GM12878 (cell line): ENCODE measurements at places on chromosomes 5 and 9. TPM values are rescaled to one million over a fixed set of nuclear protein-coding genes. Genes with fewer than 3 reads are reported as not detected.

DNA sequence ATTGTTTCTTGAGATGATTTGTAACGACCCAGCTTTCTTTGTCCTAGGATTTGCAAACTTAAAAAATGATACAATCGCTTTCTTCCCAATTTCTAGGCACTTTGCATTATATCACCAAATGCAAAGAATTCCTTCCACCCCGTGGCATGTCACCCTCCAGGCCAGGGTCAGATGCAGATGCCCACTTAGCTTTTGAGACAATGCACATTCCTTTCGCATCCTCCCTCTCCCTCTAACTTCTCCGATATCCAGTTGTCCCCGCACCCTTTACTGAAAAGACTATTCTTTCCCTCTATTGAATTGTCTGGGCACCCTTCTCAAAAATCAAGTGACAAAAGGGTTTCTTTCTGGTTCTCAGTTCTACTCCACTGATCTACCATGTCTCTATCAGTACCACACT lies 17.3 kb downstream of the RNF130 start:
- no peaks in the 10 kb centered on the region for H3K4me1 ChIP-seq
- DNase-seq, result no peak
- H3K4me3 ChIP-seq, result no peak overlapping the region

- no peak for DNase-seq
- no peak overlapping the region for H3K27ac ChIP-seq
- no peaks in the 10 kb centered on the region for H3K36me3 ChIP-seq
- no peak overlapping the region; the same call in 1 of the 2 replicates for H3K4me3 ChIP-seq
Measured at GRCh38 chr5:88142886-88143692, 125.6 kb downstream of the TMEM161B start.

- H3K36me3 ChIP-seq, result peaks cover 42% of the 10 kb centered on the region
- no peak for DNase-seq
- H3K27ac ChIP-seq, result no peak overlapping the region
- H3K4me1 ChIP-seq, result peaks cover 13% of the 10 kb centered on the region
Measured at GRCh38 chr5:178147406-178147805, 6.3 kb downstream of the NHP2 start.

GRCh38 chr9:684941-685340 lies 156.6 kb upstream of the DMRT1 start:
- no peak overlapping the region for H3K27ac ChIP-seq
- no peak for DNase-seq
- H3K4me3 ChIP-seq, result no peak overlapping the region
- H3K27me3 ChIP-seq, result 0 out of 2 replicates have a peak, but pooled peaks cover 4% of the 10 kb centered on the region

DNA sequence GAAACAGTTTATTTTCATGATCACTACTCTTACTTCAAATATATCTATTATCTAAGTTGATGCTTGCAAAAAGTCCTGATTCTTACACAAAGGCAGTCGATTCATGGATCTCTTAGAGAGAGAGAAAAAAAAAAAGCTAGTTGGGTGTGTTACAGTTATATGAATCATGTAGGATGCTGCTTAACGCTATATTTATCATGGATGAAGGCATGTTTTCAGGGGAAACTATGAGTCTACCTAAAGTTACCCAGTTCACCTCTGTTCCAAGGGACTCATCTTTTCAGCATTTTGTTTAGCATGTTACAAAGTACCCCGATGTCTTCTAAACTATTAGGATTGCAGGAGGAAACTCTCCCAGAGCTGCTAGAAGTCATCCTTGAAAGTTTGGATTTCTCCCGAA lies 13.5 kb downstream of the TMC1 start:
- DNase-seq, result no peak
- no peaks in the 10 kb centered on the region for H3K4me1 ChIP-seq
- H3K36me3 ChIP-seq, result no peaks in the 10 kb centered on the region
- H3K27me3 ChIP-seq, result no peaks in the 10 kb centered on the region

The CYSRT1 gene
- polyA plus RNA-seq, result 2.7 and 3.0 TPM in 2 replicates

The PCDHGB7 gene
- 0.35 and 0.37 TPM in 2 replicates for polyA plus RNA-seq

The ITGA2 gene
- not detected in 2 replicates for polyA plus RNA-seq

The SLC6A19 gene
- polyA plus RNA-seq, result not detected in 2 replicates

- H3K4me1 ChIP-seq, result no peaks in the 10 kb centered on the region
- H3K4me3 ChIP-seq, result no peak overlapping the region
- DNase-seq, result no peak
- H3K27ac ChIP-seq, result no peak overlapping the region
Measured at GRCh38 chr9:30846651-30847050, 1537.8 kb upstream of the ACO1 start.

- DNase-seq, result peak; percentile 9
- H3K4me3 ChIP-seq, result no peak overlapping the region
Measured at GRCh38 chr9:96015876-96016686, 140.6 kb downstream of the ERCC6L2 start.

GRCh38 chr5:154576429-154576806 lies 98.4 kb upstream of the HAND1 start:
- no peaks in the 10 kb centered on the region for H3K27me3 ChIP-seq
- no peak for DNase-seq
- H3K36me3 ChIP-seq, result no peaks in the 10 kb centered on the region

DNA sequence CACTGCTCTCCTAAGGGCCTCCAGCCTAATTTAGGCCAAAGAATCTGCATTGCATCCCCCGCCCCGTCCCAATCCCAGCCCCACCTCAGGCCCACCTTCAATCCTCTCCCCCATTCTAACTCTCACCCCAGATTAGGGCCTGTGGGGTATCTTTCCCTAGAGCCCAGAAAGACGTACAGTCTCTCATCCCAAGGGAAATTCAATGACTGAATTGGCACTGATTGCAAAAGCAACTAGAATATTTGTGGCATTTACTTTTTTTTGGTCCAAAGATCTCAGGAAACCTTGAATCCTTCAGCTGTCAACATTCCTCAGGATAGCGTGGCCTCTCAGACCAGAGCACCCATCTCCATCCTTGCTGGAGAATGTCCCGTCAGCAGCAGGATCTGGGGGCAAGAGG lies 30.6 kb downstream of the TRMO start:
- no peaks in the 10 kb centered on the region for H3K36me3 ChIP-seq
- no peak for DNase-seq
- H3K4me1 ChIP-seq, result no peaks in the 10 kb centered on the region
- no peak overlapping the region for H3K4me3 ChIP-seq
- H3K27me3 ChIP-seq, result no peaks in the 10 kb centered on the region
- H3K27ac ChIP-seq, result no peak overlapping the region

- H3K27ac ChIP-seq, result no peak overlapping the region
- no peak for DNase-seq
- H3K4me3 ChIP-seq, result no peak overlapping the region
Measured at GRCh38 chr9:93306579-93307091, 122.7 kb downstream of the WNK2 start.

The C5orf46 gene
- polyA plus RNA-seq, result not detected in 2 replicates

- H3K4me3 ChIP-seq, result no peak overlapping the region
- peak overlapping the region; percentile 39 for H3K27ac ChIP-seq
- H3K36me3 ChIP-seq, result no peaks in the 10 kb centered on the region; the same call in 1 of the 2 replicates
- no peak for DNase-seq
- H3K4me1 ChIP-seq, result peaks cover 19% of the 10 kb centered on the region
- H3K27me3 ChIP-seq, result no peaks in the 10 kb centered on the region
Measured at GRCh38 chr5:143101725-143102386, 301.6 kb downstream of the NR3C1 start.
